Daoy (cell line): ENCODE measurements at places on chromosomes 13 and 19.
A peak's percentile ranks its signal among the peaks of the same experiment; 100 is the strongest.

DNA sequence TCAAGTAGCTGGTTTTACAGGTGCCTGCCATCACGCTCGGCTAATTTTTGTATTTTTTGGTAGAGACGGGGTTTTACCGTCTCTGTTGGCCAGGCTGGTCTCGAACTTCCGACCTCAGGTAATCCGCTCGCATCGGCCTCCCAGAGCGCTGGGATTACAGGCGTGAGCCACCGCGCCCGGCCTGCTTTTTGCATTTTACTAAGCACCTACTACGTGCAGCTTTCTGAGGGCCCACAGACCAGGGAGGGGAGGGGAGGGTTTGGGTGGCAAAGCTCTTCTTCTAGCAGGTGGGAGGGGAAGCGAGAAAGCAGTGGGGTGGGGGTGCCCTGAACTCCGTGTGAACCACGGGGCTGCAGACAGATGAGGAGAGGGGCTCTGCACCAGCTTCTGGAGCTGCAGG lies 15.0 kb downstream of the PALM start:
- DNase-seq, result no peak

- DNase-seq, result no peak
Observed at GRCh38 chr19:51399231-51399630, 8.8 kb upstream of the C19orf84 start.

- DNase-seq, result no peak
Observed at GRCh38 chr19:19651076-19651475, 7.6 kb upstream of the GMIP start.

DNA sequence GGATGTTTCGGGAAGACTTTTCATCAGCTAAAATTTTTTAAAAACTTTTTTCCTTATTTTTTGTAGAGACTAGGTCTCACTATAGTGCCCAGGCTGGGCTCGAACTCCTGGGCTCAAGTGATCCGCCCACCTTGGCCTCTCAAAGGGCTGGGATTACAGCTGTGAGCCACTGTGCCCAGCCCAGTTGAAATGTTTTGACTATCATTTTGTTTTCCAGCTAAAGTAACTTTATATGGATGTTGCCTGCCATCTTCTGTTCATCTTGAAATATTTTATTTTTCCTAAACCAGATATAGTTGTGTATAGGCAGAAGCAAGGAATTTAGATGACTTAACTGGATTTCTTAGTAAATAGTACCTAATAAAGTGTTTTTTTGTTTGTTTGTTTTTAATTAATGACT lies 7.0 kb downstream of the CAB39L start:
- DNase-seq, result peak; percentile 3

GRCh38 chr13:90591260-90591926 lies 756.1 kb upstream of the MIR17HG start:
- no peak for DNase-seq

DNA sequence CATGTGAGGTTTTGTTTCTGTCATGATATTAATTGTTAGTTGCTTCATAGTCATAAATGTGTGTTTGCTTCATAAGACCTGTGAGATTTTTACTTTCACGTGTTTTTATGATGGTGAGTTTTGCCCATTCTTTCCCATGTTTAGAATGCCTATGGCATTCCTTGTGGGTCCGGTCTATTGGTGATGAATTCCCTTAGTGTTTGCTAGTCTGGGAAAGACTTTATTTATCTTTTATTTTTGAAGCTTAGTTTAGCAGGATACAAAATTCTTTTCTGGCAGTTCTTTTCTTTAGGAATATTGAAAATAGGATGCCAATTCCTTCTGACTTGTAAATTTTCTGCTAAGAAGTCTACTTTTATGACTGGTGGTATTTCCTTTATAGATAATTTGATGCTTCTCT lies 332.7 kb downstream of the OXGR1 start:
- no peak for DNase-seq

DNA sequence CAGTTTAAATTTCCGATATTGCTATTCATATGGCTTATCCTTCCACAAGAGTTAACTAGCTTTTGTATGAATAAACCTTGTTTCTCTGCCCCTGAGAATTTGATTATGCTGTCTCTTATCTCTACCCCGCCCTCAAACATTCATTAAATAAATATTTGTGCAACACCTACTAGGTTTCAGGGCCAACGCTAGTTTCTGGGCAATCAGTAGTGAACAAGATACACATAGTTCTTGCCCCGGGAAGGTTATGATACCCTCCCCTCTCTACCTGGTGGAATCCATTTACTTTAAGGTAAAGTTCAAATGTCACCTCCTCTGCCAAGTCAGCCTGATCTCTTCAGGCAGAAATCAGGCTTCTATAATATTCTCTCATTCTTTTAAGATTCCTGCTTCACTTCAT lies 16.6 kb upstream of the USP12 start:
- DNase-seq, result no peak

GRCh38 chr13:34466301-34466700 lies 475.8 kb upstream of the NBEA start:
- DNase-seq, result no peak

DNA sequence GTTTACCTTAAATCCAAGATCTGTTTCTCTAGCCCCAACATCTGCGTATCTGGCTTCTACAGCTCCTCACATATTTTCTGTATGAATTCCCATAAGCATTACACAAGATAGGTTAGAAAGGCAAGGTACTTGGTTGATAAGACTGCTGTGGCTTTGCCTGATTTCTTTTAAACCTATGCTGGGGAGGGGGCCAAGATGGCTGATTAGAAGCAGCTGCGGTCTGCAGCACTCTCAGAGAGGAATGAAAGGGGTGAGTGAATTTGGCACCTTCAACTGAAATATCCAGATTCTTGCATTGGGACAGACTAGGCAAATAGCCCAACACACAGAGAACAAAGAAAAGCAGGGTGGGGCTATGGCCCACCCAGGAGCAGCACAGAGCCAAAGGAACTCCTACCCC lies 12.2 kb upstream of the DLEU7 start:
- DNase-seq, result no peak

DNA sequence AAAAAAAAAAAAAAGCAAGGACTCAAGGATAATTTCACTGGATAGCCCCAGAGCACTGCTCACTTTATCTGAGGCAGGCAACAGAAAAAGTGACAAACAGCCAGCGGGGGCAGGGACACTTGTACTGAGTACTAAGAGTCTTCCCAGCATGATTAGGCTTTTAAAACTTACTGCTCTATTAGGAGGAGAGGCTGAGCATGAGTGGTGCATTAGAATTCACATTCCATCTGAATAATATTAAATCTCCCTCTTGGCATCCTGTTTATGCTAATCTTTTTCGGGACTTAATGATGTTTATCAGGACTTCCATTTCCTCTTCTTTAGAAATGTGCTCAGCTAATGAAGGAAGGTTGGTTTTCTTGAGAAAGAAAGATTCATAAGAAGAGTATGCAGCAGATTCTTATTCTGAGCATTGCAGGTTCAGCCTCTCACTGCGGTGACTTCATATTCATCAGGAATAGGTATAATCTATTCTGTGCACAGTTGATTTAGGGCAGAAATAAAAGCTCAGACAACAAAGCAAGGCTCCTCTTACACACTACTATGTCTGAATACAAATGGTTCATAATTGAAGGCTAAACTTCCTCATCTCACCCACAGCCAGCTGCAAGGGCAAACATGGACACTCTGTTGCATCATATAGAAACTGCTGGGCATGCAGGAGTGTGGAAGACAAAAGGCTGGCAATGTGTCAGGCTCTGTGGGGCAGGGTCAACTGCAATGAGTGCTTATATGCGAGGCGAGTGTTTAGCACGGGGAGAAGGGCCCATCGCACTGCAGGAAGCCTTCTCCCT lies 107.0 kb downstream of the KL start:
- no peak for DNase-seq

- no peak for DNase-seq
Observed at GRCh38 chr19:50547385-50548190, 20.6 kb downstream of the LRRC4B start.

- DNase-seq, result peak; percentile 20
Observed at GRCh38 chr13:23547000-23547590, 23.1 kb upstream of the TNFRSF19 start.

- no peak for DNase-seq
Observed at GRCh38 chr19:56827708-56828107, 12.8 kb downstream of the PEG3 start.

- no peak for DNase-seq
Observed at GRCh38 chr13:25867038-25867437, 184.8 kb downstream of the SHISA2 start.

GRCh38 chr13:48492096-48492440 lies 40.8 kb downstream of the RCBTB2 start:
- DNase-seq, result no peak

DNA sequence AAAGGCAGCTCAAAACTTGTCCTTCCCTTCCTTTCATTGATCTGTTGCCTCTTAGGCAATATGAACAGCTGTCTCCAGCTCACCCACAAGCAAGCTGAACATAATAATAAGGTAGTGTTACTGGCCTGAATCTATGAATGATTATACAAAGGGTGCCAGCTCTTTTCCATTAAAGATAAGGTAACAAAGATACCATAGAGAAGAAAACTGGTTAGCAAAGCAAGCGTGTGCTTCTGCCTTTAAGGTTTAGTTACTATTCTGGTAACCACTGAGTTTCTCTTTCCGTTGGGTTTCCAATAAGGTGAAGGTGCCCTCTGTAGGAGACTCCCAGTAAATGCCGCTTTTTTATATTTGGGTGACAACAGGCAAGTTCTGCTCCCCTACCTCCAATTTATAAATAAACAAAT lies 12.1 kb upstream of the DACH1 start:
- DNase-seq, result no peak

GRCh38 chr13:91153372-91153771 lies 194.1 kb upstream of the MIR17HG start:
- no peak for DNase-seq

GRCh38 chr13:37412241-37412921 lies 186.2 kb downstream of the POSTN start:
- DNase-seq, result no peak

- no peak for DNase-seq
Observed at GRCh38 chr19:49231389-49231788, 73.8 kb downstream of the TRPM4 start.

- no peak for DNase-seq
Observed at GRCh38 chr19:36686365-36687213, 823 bp upstream of the ZNF567 start.

- no peak for DNase-seq
Observed at GRCh38 chr13:21632196-21632595, 28.2 kb upstream of the MICU2 start.

- DNase-seq, result peak; percentile 91
Observed at GRCh38 chr13:21297914-21298831, 121.7 kb downstream of the MRPL57 start.

GRCh38 chr13:35714121-35714520 lies 237.6 kb upstream of the MAB21L1 start:
- no peak for DNase-seq

DNA sequence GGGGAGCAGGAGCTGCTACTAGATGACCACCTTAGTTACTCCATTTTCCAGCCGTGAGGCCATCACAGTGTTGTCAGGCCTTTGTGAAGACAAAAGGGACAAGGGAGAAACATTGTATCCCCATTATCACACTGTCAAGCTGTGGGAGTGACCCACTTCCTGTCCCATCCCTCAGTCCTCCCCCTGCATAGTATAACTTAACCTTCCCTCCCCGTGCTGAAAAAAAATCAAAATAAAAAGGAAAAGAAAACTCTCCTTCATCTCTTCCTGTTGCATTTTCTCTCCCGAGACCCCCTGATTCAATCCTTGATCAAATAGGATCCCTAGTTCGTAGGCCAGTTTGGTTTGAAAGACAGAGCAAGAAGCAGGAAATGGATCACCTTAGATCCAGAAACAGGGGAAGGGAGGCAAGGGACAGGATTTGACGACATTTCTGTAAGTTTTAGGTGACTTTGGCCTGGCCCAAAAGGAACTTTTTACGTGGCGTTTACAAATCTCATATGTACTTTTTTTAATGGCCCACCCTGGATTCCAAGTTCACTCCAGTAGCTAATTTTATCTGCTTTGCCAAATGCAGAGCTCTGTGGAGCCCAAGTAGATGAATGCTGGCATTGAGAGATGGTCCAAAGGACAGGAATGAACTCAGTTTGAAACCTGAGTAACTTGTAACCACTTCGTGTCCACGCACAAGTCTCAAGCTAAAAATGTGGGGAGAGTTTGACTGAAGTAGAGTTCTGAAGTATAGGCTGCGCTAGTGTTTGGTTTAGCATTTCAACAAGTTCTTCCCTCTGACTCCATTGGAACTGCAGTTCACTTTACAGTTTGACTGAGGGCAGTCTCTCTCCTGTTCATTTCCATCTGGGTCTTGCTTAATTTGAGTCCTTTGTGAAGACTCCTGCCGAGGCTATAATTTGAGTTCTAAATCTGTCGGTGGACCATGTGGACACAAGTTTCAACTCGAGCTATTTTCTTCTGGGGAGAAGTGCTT lies 16.6 kb upstream of the GATAD2A start:
- no peak for DNase-seq

DNA sequence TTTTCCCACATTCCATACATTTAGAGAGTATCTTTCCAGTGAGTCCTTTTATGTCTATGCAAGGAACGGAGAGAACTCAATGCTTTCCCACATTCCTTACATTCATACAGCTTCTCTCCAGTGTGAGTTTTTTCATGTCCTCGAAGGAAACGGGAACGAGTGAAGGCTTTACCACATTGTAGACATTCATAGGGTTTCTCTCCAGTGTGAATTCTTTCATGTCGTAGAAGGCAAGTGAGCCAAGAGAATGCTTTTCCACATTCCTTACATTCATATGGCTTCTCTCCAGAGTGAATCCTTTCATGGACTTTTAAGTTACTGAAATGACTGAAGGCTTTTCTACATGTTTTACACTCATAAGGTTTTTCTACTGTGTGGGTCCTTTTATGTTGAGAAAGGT lies 17.1 kb downstream of the ZNF823 start:
- DNase-seq, result no peak

DNA sequence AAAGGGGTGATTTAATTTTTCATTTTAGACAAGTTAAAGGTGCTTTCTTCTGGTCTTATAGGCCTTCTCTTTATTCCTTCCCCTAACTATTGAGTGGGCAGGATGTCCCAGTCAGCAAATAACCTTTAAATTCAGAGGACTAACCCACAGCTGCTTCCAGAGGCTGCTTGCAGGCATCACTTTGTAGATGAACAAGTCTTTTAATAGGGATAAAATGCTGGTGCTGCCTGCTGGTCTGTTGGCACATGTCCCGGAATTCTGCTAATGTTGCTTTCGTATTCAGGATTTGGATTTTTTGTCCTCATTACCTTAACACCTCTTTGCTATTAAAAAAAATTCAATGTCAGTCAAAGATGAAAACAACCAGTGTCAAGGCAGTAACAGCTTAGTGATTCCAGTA lies 132.7 kb upstream of the KL start:
- no peak for DNase-seq

DNA sequence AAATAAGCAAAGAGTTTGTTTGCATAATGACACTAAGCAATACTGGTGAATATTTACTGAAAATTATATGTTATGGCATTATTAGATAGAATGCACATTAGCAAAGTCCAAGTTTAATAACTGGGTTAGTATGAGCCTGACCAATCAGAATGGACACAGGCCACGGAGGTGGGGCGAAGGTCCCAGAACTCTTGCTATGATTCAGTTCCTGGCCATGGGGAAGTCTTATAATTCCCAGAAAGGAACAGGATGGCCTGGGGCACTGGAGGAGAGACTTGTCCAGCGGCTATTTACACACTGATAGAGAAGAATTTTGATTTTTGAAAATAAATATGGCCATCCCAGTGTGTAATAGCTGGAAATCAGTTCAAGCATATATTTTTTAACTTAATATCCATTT lies 372.0 kb downstream of the EFNB2 start:
- DNase-seq, result no peak

GRCh38 chr19:13866463-13867046 lies 10.4 kb upstream of the NANOS3 start:
- DNase-seq, result no peak

- DNase-seq, result peak; percentile 7
Observed at GRCh38 chr13:28339419-28339818, 155.5 kb downstream of the FLT1 start.
